ENCODE measurements at places on chromosomes 11 and 22. TPM values are rescaled to one million over a fixed set of nuclear protein-coding genes. Genes with fewer than 3 reads are reported as not detected.

DNA sequence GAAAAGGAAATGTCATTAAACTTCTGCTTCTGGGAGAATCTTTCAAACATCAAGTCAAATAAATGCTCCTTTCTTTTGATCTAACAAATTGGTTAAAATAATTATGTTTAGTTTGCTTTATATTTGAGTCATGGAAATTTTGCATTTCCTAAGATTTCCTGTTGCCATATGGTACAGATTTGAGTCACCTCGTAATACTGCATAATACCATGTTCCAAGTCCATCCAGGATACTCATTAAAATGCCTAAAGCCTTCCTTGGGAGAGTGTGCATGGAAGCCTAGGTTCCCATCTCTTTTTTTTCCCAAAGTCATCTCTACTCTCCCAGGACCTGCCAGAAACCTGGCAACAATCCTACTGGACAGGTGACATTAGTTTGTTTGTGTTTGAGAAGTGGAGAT, 4.2 kb downstream of the OR9I1 start:
- DNase-seq = no peak

DNA sequence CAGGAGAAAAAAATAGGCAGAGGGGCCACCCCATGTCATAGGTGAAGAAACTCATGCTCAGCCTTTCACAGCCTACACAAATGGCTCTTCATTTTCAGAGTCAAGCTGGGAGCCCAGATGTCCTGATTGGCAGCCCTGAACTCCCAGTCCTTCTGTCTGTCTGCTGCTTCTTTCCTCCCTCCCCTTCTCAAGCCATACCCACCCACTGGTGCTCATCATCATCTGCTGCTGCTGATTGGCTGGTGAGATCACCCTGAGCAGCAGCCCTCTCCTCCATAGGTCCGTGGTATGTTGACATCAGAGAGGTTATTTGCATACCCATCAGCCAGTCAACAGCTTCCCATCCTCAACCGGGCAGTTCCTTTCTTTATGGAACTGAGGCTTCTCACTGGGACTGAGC, 46.1 kb upstream of the PRDM11 start:
- no peak for DNase-seq

NFAM1 gene
- 1.3 TPM for total RNA-seq

- DNase-seq = peak; percentile 39
These were observed 84.4 kb upstream of the MYOD1 start for GRCh38 chr11:17634776-17635550.

APOA1 gene
- total RNA-seq = 1.7 TPM

Data from lower leg skin (tissue), 4 donors.